ENCODE measurements at places on chromosomes 16 and 17.

GRCh38 chr17:43550754-43551153 is 4.6 kb upstream of the ETV4 start:
- no peaks in the 10 kb centered on the region for H3K36me3 ChIP-seq
- no peak overlapping the region for H3K4me3 ChIP-seq
- H3K27me3 ChIP-seq: peaks cover 9% of the 10 kb centered on the region
- H3K4me1 ChIP-seq: peaks cover 12% of the 10 kb centered on the region
- DNase-seq: no peak
- no peak overlapping the region for H3K27ac ChIP-seq

GRCh38 chr17:43611230-43611969 is 50.3 kb downstream of the MEOX1 start:
- no peaks in the 10 kb centered on the region for H3K4me1 ChIP-seq
- peaks cover 10% of the 10 kb centered on the region for H3K27me3 ChIP-seq
- H3K36me3 ChIP-seq: no peaks in the 10 kb centered on the region
- no peak overlapping the region for H3K27ac ChIP-seq
- no peak overlapping the region for H3K4me3 ChIP-seq
- DNase-seq: no peak

- H3K27me3 ChIP-seq: peaks cover 43% of the 10 kb centered on the region
- no peak overlapping the region for H3K4me3 ChIP-seq
- H3K27ac ChIP-seq: no peak overlapping the region
- DNase-seq: no peak
- no peaks in the 10 kb centered on the region for H3K36me3 ChIP-seq
- no peaks in the 10 kb centered on the region for H3K4me1 ChIP-seq
Measured at GRCh38 chr17:58564243-58564642, 49.8 kb upstream of the MTMR4 start.

GRCh38 chr16:78748220-78748929 is 648.9 kb downstream of the WWOX start:
- no peaks in the 10 kb centered on the region for H3K27me3 ChIP-seq
- H3K36me3 ChIP-seq: no peaks in the 10 kb centered on the region
- DNase-seq: no peak
- peaks cover 16% of the 10 kb centered on the region for H3K4me1 ChIP-seq
- no peak overlapping the region for H3K27ac ChIP-seq
- H3K4me3 ChIP-seq: no peak overlapping the region

GRCh38 chr16:49458243-49458642 is 84.6 kb downstream of the C16orf78 start:
- DNase-seq: peak; percentile 2

DNA sequence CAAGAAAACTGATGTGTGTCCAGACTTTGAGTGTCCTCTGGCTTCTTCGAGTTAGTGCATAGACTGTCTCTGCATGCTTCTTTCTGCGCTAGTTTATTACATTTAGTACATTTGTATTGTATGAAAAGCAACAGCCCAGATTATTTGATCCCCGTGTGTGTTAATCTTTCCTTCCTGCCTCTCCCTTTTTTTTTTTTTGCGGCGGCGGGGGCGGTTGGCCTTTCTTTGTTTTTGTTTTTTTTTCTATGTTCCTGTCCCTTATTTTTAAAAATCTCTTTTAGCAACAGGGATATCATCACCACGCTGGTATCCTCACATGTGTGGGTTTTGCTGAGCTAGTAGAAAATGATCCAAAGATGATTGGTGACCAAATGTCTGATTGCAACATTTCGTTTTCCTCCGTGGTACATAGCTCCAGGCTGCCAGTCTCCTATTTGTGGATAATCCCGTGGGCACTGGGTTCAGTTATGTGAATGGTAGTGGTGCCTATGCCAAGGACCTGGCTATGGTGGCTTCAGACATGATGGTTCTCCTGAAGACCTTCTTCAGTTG is 9.4 kb downstream of the SCPEP1 start:
- no peak for DNase-seq
- H3K4me3 ChIP-seq: no peak overlapping the region
- no peaks in the 10 kb centered on the region for H3K4me1 ChIP-seq
- H3K27ac ChIP-seq: no peak overlapping the region
- peaks cover 26% of the 10 kb centered on the region for H3K36me3 ChIP-seq
